ENCODE measurements at places on chromosomes 5 and 9.

- no peak for DNase-seq
Observed at GRCh38 chr5:162654661-162655405, 587.3 kb downstream of the GABRG2 start.

GRCh38 chr5:101123363-101123762, 220.3 kb upstream of the ST8SIA4 start:
- no peak for DNase-seq

DNA sequence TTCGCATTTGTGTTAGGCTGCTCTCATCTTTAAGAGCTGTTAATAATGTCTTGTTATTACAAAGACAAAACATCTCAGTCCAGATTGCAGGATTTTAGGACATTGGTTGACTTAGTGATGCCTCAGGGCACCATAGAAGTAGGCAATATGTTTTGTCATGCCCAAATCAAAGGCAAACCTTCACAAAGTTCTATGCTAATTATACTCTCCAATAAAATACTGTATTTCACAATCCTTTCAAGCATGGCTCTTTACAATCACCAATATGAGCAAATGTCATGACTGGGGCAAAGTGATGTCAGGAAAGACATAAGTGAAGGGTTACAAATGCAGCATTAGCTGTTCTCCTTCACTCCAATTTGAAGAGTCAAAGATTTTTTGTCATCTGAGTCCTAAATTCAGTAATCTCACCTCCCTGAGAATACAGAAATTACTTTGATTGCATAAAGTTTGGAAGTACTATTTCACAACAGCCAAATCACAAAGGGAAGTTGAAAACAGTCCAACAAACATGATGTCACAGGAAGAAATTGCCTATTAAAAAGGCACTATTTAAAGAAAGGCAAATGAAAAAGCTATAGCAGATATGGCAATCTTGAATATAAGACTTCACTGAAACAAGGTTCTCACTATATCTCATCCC, 303.2 kb downstream of the PRR16 start:
- no peak for DNase-seq

- no peak for DNase-seq
Observed at GRCh38 chr9:99303177-99303576, 81.1 kb downstream of the SEC61B start.

- DNase-seq: no peak
Observed at GRCh38 chr5:5140479-5141338, 579 bp downstream of the ADAMTS16 start.

DNA sequence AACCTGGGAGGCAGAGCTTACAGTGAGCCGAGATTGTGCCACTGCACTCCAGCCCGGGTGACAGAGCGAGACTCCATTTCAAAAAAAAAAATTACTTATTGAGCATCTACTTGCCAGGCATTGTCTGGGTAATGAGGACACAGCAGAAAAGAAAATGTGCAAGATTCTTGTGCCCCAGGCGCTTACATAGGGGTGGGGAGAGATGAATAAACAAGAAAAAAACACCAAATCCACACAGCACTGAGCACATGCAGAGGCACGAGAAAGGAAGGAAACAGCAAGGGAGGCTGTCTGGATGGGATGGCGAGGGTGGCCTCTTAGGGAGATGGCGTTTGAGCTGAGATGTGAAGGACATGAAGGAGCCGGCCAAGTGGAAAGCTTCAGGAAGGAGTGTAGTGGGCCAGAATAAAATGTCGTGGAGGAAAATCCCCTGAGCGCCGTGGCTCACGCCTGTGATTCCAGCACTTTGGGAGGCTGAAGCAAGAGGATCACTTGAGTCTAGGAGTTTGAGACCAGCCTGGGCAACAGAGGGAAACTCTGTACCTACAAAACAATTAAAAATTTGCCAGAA, 13.9 kb downstream of the DYNC2I2 start:
- DNase-seq: no peak

GRCh38 chr9:75671354-75671753, 219.1 kb upstream of the PCSK5 start:
- DNase-seq: no peak

- no peak for DNase-seq
Observed at GRCh38 chr5:31096238-31096865, 97.1 kb upstream of the CDH6 start.

- DNase-seq: no peak
Observed at GRCh38 chr9:127526655-127527559, 75.6 kb downstream of the LRSAM1 start.

DNA sequence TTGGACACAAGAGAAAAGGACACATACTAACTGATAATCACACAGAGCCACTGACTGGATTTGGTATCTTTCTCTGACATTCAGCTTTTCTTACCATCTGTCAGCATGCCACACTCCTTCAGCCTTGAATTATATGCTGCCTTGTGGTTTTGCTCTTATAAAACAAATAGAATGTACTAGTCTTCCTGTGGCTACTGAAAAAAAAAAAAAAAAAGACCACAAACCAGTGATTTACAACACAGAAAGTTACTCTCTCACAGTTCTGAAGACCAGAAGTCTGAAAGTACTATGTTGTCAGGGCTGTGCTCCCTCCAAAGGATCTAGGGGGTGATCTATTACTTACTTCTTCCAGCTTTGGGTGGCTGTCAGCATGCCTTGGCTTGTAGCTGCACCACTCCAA, 82.3 kb downstream of the THBS4 start:
- no peak for DNase-seq

DNA sequence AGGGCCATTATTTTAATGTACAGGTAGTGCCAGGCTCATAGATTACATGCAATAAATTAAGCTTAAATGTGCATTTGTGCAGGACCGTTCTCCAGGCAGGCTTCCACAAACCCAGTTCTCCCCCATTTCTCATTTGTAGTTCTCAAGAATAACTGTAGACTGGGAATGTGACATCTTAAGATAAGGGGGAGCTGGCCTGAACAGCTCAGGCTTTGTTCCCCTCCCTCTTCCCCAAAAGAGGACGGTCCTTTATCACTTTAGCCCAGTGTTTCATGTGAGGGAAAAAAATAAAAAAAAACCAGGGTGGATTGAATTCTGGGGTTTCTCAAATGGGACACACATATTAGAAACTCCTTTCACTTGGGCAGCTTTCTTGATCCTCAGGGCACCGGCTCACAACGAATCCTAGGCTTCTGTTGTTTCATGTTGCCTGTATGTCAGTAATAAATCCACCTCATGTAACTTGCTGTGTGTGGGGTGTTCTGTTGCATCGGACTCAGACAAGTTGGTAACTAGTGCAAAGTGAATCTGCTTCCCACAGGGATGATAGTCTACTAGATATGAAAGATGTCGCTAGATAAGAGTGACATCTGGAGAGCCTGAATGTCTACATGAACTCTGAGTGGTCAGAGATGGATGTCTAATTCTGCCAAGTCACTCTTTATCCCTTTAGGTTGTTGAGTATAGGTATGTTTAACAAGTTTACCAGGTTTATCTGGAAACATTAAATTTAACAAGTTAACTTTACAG, 2030.6 kb upstream of the NUDT12 start:
- DNase-seq: no peak

DNA sequence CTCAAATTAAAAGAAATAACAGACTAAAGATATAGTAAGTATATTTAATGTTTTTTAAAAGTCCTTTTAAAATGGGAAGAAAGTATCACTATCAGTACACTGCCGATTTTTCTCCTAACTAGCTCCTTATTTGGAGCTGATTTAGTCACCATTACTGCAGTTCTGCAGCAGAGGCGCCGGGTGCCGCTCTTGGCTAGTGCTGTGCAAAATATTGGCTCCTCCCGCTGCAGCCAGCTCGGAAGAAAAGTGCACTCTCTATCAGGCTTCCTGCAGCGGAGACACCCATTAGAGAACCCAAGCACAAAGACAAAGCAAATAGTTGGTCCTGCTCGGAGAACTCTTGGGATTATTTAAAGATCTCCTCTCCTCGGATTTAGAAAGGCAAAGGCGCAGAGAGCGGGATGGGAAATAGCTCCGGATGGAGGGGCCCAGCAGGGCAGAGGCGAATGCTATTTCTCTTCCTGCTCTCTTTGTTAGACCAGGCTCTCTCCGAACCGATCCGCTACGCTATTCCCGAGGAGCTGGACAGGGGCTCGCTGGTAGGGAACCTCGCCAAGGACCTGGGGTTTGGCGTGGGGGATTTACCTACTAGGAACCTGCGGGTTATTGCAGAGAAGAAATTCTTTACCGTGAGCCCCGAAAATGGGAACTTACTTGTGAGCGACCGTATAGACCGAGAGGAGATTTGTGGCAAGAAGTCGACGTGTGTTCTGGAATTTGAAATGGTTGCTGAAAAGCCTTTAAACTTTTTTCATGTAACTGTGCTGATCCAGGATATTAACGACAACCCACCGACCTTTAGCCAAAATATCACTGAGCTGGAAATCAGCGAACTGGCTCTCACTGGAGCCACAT, at the start of gene PCDHGB3:
Gene PCDHGB3, plus strand, starts transcription at position 249 of the 855 bp plus-strand sequence. Its CDS starts 153 bp downstream, at position 402.
- no peak for DNase-seq

DNA sequence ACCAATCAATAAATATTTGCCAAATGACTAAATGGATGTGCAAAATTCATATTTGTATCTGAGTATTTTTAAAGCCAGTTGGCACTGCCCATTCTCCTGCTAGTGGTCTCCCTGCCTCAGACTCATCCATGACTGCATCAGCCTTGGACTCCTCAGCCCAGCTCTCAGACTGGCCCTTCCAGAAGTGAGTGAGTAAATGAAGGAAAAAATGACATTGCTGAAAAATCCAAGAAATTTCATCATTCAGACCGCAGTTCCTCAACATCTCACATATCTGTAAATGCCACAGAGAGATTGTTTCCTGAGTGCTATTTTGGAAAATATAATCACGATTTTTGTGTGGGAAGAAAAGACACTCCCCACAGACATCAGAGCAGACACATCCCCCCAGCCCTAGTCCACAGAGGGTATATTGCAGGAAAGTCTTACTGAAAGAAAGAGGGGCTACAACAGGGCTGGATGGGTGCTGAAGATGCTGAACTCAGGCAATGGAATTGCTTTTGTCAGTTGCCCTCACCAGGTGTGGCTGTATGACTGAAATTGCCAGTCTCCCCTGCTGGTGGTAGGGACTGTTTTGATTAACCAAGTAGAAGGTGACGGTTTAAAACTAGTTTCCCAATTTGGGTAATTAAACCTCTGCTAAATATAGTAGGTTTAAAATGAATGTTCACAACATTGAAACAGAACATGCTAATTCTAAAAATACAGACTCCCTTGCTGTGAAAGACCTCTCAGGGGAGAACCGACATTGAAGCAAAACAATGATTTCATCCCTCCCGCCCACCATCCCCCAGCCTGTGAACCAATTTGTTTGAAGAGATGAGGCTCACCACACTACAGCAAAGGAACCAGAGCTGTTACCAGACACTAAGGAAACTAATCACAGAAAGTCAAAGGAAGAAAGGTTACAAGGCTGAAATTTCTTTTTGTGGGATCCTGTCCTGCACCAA, 158.8 kb downstream of the DEPDC1B start:
- DNase-seq: no peak

GRCh38 chr9:14242150-14242805, 71.7 kb downstream of the NFIB start:
- no peak for DNase-seq

- DNase-seq: peak; percentile 46
Observed at GRCh38 chr9:133306242-133307204, 29.5 kb downstream of the SURF6 start.
